Fibroblast of upper back skin (primary cell): ENCODE measurements at places on chromosomes 16 and 17.

DNA sequence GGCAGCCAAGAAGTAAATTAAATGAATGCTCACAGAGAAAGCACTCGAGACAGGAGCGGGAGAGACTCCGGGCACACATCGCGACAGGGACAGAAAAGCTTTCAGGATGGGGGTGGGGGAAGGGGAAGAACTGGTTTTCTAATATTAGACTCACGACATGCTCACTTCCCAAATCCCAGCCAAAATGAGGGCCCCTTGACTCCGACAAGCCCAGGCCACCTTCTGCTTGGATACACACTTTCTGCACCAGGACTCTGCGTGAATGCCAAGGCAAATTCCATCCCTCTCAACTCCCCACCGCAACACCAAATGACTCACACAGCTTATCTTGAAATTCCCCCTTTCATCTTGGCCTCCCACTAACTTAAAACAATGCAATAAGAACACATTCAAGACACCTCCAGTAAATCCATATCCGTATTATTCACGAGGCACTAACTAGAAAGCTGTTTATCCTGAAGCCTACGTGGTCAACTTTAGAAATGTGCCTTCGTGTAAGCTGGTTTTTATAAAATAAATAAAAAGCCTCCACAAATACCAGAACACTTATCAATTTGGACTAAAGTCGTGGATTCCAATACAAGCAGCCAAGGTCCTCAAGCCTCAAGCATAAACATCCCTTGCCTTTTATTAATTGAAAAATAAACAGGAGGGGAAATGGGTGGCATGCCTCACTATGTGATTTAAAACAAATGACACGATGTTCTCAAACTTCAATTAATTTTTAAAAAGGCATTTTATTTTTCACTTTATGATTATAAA is 46.1 kb downstream of the NXN start:
- peak; percentile 96 for DNase-seq

DNA sequence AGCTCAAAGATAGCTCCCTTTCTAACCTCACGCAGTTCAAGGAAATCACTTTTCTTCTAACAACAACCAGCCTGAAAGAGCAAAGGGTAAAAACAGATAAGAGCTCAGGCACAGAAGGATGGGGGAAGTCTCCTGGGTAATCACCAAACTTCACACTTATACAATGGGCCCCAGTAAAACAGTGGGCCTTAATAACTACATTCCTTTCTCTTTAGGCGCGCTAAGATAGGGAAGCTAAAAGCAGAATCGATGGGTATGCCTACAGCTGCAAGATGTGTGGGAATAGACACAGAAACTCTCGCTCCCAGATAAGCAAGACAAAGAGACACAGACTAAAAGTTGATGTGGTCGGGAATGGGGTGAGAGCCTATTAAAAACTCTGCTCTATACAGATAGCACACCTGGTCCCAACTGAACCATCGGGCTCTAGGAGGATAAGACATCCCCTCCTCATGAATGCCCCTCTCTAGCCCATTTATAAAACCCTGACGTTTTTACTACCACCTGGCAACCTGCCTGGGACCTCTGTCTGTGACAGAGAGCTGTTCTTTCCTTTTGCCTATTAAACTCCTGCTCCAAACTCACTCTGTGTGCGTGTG is 826 bp downstream of the LYZL6 start:
- DNase-seq = no peak

GRCh38 chr16:23514381-23515152 is 4.3 kb upstream of the GGA2 start:
- DNase-seq = no peak

DNA sequence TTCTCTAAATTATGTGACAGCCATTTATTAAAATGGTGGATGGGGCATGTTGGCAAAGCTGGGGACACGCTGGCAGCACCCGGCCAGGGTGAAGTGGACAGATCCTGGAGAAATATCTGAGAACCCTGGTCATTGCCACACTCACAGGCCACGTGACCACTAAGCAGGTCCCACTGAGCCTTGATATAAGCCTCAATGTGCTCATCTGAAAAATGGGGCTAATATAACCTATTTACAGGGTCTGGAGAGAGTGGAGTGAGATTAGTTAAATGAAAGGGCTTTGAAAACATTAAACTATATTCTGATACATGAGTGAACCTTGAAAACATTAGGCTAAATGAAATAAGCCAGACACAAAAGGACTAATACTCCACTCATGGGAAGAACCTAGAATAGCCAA is 108.9 kb downstream of the RBFOX3 start:
- no peak for DNase-seq

DNA sequence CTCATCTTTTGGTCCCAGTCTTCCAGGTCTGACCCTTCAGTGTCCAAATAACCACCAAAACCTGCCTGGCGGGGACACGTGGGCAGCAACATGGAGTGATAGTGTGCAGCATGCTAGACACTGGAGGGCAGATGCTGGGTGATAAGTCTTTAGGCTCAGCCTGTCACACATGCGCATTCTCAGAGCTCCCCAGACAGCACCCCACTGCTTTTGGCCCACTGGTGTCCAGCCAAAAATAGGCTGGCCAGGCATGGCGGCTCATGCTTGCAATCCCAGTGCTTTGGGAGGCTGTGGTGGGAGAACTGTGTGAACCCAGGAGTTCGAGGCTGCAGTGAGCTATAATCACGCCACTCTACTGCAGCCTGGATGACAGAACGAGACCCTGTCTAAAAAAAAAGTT is 12.3 kb downstream of the GINS2 start:
- DNase-seq = no peak

DNA sequence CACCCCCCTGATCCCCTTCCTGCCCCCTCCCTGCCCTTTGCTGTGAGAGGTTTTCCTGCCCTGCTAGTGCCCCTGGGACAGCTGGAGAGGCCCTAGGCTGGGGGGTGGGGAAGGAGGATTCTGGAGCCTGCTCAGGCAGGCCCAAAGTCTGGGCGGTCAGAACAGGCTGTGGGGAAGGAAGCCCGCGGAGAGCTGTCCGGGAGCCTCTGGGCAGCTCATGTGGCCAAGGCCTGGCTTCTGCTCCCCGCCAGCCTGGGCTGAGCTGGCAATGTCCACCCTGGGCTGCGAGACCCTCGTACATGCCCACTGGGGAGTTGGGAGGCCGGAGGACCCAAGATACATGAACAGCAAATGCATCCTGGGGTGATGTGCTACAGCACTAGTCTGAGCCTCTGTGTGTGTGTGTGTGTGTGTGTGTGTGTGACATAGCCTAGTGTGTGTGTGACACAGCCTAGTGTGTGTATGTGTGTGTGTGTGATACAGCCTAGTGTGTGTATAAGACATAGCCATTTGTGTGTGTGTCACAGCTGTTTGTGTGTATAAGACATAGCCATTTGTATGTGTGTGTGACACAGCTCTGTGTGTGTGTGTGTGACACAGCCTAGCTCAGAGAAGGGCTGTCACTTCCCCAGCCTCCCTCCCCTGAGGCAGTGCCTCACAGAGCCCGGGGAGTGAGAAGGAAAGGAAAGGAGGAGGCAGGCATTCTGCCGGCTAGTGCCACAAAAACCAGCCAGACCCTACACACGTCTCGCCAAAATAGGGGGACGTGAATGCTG is 201.4 kb upstream of the CIBAR2 start:
- no peak for DNase-seq
